ENCODE measurements at places on chromosomes 12 and 14.
A peak's percentile ranks its signal among the peaks of the same experiment; 100 is the strongest.

DNA sequence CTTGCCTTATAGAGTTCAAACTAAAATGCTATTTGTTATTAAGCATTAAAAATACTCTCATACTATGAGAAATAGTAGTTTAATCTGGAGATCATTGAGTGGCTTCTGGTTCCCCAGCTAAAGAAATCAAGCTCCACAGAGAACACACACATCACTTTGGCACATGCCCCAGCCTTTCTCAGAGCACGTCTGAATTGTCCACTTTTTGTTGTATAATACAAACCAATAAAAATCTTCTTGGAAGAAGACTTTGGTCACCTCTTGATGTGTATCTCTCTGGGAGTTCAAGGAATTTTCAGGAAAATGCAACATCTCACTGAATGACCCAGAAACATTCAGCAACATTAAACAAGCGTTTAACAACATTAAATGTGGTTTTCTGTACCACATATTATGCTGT lies 413.9 kb downstream of the GALC start:
- H3K4me1 ChIP-seq = no peaks in the 10 kb centered on the region
- peaks cover 2% of the 10 kb centered on the region for H3K27me3 ChIP-seq
- H3K36me3 ChIP-seq = no peaks in the 10 kb centered on the region
- no peak overlapping the region for H3K27ac ChIP-seq

DNA sequence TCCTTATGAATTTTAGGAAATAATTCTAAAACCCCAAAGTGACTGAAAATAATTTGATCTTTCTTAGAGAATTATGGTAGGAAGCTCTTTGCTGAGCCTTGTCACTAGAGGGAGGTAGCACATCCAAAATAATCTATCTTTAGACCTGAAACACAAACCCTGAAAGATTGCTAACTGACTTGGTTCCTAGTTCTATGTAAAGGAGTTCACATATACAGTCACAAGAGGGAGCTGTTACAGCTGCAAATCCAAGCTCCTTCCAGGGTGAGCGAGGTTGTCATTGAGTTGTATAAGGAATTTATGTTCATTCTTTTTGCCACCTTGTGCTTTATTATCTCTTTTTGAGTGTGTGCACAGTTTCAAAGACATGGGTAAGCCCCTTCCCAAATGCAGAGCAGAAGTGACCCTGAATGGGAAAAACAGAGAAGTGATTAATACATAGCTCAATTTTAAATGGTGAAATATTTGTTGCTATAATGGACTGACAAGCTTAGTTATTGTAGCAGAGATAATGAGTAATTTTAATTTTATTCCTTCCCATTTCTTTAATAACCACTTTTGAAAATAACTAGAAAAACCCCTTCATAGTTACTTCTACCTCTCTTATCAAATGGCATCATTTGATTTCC lies 387.9 kb downstream of the DAD1 start:
- DNase-seq = no peak
- no peak overlapping the region for H3K4me3 ChIP-seq
- peaks cover 4% of the 10 kb centered on the region for H3K27me3 ChIP-seq

DNA sequence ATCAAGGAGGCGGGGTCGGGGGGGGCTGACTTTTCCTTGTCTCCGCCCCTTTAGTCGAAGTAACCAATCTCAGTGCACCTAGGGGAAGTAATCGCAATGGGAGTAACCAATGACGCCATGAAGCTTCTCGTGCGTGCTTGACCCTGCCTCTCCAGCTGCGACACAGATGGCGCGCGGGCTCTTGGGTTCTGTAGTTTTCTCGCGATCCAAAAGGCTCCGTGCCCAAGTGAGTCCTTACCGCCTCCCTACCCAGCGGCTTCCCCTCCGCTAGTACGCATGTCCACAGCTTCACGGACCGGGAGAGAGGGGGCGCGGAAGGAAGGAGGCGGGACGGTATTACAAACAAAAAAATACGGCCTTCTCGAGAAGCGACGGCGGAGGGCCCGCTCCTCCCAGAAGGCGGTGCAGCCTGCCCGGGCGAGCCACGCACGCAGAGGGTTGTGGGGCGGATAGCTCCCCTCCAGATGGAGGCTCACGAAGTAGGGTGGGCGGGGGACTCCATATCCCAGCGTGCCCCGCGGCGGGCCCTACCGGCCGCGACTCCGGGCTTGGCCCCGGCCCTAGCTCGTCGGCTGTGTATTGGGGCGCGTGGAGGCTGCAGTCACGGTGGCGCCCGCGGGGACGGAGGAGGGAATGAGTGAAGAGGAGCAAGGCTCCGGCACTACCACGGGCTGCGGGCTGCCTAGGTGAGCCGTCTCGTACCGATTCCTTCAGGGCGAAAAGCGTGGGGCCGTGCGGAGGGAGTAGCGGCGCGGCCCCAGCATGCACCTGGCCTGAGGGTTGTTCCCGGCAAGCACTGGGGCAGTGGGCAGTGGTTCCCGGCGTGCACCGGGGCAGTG lies at the start of gene TARBP2:
Gene TARBP2, plus strand, starts transcription at position 508 of the 839 bp plus-strand sequence. Its CDS starts 126 bp downstream, at position 634.
- peaks cover 6% of the 10 kb centered on the region for H3K36me3 ChIP-seq
- H3K4me1 ChIP-seq = peaks cover 40% of the 10 kb centered on the region
- DNase-seq = peak; percentile 89
- H3K27me3 ChIP-seq = no peaks in the 10 kb centered on the region
- H3K4me3 ChIP-seq = peak within 1 kb of the TSS; percentile 83

GRCh38 chr12:402029-402389 lies 565 bp downstream of the CCDC77 start:
- no peak for DNase-seq
- no peaks in the 10 kb centered on the region for H3K27me3 ChIP-seq
- H3K36me3 ChIP-seq = no peaks in the 10 kb centered on the region
- H3K27ac ChIP-seq = no peak overlapping the region

GRCh38 chr12:32158525-32158924 lies 51.9 kb downstream of the BICD1 start:
- no peaks in the 10 kb centered on the region for H3K36me3 ChIP-seq
- H3K27me3 ChIP-seq = no peaks in the 10 kb centered on the region

GRCh38 chr12:47190271-47190750 lies 110.6 kb upstream of the AMIGO2 start:
- DNase-seq = no peak
- H3K27ac ChIP-seq = no peak overlapping the region
- H3K36me3 ChIP-seq = no peaks in the 10 kb centered on the region
- H3K4me1 ChIP-seq = peaks cover 11% of the 10 kb centered on the region
- H3K4me3 ChIP-seq = no peak overlapping the region
- no peaks in the 10 kb centered on the region for H3K27me3 ChIP-seq

GRCh38 chr12:112182499-112182898 lies 57.1 kb downstream of the TRAFD1 start:
- no peaks in the 10 kb centered on the region for H3K27me3 ChIP-seq
- H3K4me1 ChIP-seq = no peaks in the 10 kb centered on the region
- no peak for DNase-seq
- H3K4me3 ChIP-seq = no peak overlapping the region
- no peak overlapping the region for H3K27ac ChIP-seq
- H3K36me3 ChIP-seq = peaks cover 21% of the 10 kb centered on the region

DNA sequence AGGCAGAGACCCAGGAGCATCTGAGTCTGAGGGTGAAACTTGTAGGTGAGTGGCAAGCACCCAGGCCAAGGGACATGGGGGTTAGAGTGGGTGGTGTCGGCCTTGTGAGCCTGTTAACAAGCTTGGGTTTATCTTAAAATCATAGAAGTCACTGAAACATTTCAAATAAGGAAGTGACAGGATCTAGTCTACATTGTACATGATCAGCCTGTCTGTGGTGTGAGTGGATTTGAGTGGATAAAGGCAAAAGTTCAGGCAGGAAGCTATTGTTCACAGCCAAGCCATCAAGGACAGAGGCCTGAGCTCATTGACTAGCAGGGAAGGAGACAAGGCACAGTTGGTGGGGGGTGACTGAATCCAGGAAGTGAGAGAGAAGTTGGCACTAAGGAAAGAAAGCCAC lies 59.3 kb upstream of the FKBP4 start:
- peaks cover 82% of the 10 kb centered on the region for H3K27me3 ChIP-seq
- H3K4me3 ChIP-seq = no peak overlapping the region
- H3K4me1 ChIP-seq = no peaks in the 10 kb centered on the region
- H3K36me3 ChIP-seq = no peaks in the 10 kb centered on the region
- no peak for DNase-seq
- no peak overlapping the region for H3K27ac ChIP-seq

GRCh38 chr12:84247931-84248330 lies 664.7 kb downstream of the SLC6A15 start:
- no peak overlapping the region for H3K4me3 ChIP-seq
- no peaks in the 10 kb centered on the region for H3K27me3 ChIP-seq
- H3K4me1 ChIP-seq = peaks cover 8% of the 10 kb centered on the region

DNA sequence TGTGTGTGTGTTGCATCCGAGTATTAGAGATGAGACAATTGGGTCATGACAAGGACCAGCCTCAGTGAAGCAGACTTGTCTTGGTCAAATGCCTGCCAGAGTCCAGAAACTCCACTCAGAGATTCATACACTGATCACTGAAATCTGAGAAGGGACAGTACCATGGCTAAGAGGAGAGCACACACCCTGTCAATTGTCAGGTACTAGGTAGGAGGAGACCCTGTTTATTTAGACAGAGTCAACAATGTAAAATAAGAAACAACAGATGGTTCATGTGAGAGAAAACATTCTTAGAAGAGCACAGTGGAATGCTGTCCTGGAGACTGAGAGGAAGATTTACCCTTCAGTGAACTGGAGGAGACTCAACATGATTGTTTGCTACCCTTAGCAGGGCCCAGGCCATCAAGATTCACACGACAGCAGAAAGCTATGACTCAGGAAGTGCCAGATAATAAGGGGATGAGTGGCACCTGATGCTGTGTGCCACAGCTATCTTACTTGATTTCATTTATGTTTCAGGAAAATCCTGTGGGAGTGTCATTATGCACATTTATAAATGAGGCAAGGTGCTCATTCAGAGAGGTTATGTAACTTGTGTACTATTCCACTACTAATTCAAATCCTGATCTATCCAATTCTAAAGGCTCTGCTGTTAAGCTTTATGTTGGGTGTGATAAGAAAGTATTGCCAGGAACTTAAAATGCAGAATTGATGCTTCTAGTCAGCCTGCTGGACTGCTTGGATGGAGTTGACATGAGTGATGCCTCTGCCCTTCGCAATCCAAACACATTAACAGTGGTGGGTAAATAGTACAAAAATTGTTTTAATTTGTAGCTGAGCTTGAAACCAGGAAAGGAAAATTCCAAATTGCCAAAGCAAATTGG lies 136.6 kb upstream of the NEDD1 start:
- H3K4me1 ChIP-seq = peaks cover 16% of the 10 kb centered on the region
- no peak for DNase-seq
- H3K27me3 ChIP-seq = no peaks in the 10 kb centered on the region
- H3K36me3 ChIP-seq = no peaks in the 10 kb centered on the region
- H3K4me3 ChIP-seq = no peak overlapping the region

- H3K36me3 ChIP-seq = no peaks in the 10 kb centered on the region
- peaks cover 8% of the 10 kb centered on the region for H3K4me1 ChIP-seq
- DNase-seq = no peak
- no peaks in the 10 kb centered on the region for H3K27me3 ChIP-seq
- no peak overlapping the region for H3K4me3 ChIP-seq
These were observed 292.7 kb downstream of the LRFN5 start for GRCh38 chr14:41899416-41899815.

- no peaks in the 10 kb centered on the region for H3K4me1 ChIP-seq
- H3K27ac ChIP-seq = no peak overlapping the region
- H3K4me3 ChIP-seq = no peak overlapping the region
- H3K36me3 ChIP-seq = peaks cover 9% of the 10 kb centered on the region
These were observed 181.1 kb downstream of the ESR2 start for GRCh38 chr14:64112867-64113678.

- H3K27ac ChIP-seq = peak overlapping the region; percentile 54
- H3K27me3 ChIP-seq = no peaks in the 10 kb centered on the region
- DNase-seq = no peak
- peaks cover 10% of the 10 kb centered on the region for H3K4me1 ChIP-seq
- H3K4me3 ChIP-seq = no peak overlapping the region
- H3K36me3 ChIP-seq = peaks cover 3% of the 10 kb centered on the region
These were observed 10.1 kb downstream of the PDE6H start for GRCh38 chr12:14982991-14983390.

DNA sequence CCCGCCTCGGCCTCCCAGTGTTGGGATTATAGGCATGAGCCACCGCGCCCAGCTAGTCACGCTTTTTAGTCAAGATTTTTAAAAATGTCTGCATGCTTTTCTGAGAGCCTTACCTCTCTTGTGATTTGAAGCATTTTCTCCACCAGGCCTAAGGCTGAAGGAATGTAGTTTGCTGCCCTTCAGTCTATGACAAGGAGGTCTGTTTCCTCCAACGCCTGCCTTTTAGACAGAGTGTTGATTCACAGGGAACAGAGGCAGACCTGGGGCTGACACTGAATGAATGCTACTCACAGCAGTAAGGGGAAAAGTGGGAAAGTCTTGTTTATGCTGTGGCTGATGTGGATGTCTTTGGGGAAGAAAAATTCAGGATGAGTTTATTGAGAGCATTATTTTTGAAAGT lies 27.2 kb upstream of the MDM2 start:
- H3K4me1 ChIP-seq = peaks cover 7% of the 10 kb centered on the region
- H3K27me3 ChIP-seq = no peaks in the 10 kb centered on the region
- H3K4me3 ChIP-seq = no peak overlapping the region
- peak overlapping the region; percentile 77 for H3K27ac ChIP-seq
